Activated CD8-positive, alpha-beta memory T cell treated with anti-CD3 and anti-CD28 coated beads for 24 hours (primary cell): ENCODE measurements at places on chromosomes 1 and 21.

DNA sequence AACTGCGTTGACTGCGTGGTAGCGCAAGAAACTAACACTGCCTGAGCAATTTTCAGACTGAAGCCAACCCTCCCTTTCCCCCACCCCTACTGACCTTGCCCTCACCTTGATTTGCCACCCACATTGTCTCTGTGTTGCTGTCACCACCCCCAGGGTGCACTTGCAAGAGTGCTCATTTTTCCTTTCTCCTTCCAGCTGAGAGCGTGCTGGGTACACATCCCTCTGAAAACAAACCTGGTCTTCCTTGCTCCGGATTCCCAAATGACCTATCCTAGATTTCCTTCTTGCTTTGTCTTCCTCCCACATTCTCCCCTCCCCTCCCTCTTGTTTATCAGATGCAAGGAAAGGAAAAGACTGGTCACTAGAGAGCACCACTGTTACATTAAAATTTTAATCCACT lies 24.2 kb downstream of the MPZ start:
- DNase-seq: no peak

DNA sequence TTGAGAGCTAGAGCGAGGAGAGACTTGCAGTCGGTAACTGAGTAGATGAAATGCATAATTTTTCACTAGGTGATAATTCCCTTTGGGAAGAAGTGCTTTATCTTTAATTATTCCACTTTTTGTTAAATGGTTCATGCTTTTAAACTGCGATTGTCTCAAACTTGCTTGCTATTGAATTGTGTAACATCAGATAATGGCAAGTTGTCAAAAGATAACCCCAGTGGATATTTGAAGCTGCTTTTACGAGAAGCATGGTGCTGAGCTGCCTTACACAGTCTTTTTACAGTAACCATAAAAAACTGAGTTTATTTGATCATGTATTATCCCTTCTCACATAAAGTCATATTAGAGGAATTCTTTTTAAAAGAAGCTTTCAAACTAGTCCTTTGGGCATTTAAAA lies 30.2 kb downstream of the TMEM50B start:
- DNase-seq: no peak

DNA sequence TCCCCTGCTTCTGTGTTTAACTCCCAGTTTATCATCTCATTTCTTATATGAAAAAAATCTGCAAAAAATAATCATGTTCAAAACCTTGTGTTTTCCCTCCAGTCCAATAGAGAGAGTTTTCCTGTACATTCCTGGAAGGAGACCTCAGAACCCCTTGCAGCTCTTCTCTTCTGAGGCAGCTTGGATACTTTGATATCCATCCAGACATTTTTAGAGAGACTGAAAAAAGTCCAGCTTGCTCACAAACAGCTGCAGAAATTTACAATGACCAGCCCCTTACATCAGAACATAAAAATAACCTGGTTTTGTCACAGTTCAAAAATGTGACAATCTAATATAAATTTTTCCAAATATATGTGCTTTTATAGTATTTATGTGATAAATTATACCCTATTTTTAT lies 73.3 kb upstream of the C1orf115 start:
- no peak for DNase-seq

DNA sequence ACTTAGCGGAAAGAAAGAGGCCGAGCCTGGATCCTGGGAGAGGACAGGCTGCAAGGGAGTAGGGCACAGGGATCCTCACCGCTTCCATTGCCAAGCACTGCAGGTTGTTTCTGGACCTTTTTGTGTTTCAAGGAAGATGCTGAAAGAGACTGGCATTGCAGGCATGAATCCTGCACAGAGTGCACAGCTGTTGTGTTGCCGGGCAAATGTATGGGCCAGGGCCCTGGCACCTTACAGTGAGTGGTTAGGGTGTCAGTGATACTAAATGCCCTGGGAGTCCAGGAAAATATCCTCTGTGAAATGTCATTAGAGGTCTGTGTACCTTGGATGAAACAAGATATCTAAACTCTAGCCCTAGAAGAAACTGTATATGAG lies 145.5 kb upstream of the FGGY start:
- DNase-seq: no peak

GRCh38 chr1:96034006-96034405 lies 687.6 kb upstream of the PTBP2 start:
- no peak for DNase-seq

GRCh38 chr1:29752141-29752540 lies 515.8 kb downstream of the PTPRU start:
- peak; percentile 11 for DNase-seq

DNA sequence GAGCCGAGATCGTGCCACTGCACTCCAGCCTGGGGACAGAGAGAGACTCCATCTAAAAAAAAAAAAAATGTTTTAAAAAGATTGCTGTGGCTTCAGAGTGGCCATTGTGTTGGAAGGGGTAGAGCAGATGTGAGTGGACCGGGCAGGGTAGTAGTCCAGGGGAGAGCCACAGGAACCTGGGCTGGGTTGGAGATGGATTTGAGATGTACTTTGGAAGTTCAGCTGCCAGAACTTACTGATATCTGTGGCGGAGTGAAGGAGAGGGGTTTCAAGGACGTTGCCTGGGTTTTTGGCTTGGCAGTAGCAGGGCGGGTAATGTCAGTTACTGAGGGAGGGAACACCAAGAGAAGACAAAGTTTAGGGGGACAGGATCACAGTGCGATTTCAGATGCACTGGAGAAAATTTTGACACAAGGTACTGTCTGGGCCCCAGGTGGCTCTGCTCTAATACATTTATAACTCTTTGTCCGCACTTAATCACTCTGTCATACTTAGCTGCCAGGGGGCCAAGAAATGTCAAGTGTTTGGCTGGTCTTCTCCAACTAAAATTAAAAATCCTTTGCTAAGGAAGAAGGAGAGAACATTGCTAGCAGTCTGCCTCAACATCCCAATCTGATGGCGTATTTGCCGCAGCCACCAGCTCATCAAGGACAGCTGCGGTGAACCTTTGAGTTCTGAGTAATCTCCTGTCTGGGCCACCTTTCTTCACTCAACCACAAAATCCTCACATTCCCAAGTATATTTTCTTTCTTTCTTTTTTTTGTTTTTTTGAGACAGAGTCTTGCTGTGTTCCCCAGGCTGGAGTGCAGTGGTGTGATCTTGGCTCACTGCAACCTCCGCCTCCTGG lies 9.6 kb downstream of the EPHX1 start:
- DNase-seq: no peak

DNA sequence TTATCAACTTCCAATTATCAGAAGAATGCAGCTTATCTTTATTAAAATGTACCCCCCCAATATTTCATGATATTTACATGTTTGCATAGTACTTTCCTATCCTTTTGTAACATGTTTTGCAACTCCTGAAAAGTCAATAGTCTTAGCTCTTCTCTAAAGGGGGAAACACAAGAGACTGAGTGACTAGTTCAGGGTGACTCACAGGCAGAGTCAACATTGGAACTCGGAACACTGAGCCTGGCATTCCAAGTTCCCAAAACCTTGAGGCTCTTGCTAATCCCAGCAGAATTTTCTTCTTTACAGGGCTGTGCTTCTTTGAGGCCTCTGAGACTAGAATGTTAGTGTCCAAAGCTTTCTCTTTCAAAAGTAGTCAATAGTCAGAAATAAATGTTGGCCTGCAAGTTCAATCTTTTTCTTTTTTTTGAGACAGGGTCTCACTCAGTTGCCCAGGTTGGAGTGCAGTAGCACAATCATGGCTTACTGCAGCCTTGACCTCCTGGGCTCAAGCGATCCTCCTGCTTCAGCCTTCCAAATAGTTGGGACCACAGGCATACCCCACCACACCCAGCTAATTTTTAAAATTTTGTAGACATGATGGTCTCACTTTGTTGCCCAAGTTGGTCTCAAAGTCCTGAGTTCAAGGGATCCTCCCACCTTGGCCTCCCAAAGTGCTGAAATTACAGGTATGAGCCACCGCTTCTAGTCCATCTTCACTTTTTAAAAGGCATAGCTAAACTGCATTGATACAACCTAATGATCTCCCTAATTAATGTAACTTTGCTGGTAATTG lies 37.5 kb downstream of the ZNF281 start:
- no peak for DNase-seq

GRCh38 chr1:184366997-184367396 lies 19.8 kb upstream of the C1orf21 start:
- DNase-seq: no peak

GRCh38 chr1:94579876-94580294 lies 38.3 kb upstream of the F3 start:
- DNase-seq: no peak

DNA sequence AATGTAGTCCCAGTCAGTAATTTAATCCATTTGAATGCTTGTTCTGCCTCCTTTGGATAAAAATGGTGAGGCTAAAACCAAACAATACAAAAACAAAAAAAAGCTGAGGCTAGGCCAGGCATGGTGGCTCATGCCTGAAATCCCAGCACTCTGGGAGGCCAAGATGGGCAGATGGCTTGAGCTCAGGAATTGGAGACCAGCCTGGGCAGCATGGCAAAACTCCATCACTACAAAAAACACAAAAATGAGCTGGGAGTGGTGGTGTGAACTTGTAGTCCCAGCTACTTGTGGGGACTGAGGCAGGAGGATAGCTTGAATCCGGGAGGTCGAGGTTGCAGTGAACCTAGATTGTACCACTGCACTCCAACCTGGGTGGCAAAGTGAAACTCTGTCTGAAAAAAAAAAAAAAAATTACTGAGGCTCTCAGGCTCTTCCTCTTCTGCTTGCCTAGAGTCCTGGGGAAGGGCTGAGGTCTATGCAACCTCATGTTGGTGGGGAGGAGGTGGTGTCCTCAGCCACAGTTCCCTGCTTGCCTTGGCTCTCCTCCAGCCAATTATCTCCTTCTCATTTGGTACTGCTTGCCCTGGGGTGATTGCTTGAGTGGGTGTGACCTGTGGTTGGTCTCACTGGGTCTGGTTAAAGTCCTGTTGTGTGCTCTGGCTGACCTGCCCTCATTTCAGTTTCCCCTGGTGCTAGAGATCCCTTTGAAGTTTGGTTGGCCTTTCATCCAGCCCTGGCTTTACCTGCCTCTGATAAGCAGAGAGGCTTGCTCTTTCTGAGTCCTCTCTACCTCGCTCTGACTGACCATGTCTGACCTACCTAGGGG lies 20.9 kb downstream of the S1PR1 start:
- peak; percentile 55 for DNase-seq

DNA sequence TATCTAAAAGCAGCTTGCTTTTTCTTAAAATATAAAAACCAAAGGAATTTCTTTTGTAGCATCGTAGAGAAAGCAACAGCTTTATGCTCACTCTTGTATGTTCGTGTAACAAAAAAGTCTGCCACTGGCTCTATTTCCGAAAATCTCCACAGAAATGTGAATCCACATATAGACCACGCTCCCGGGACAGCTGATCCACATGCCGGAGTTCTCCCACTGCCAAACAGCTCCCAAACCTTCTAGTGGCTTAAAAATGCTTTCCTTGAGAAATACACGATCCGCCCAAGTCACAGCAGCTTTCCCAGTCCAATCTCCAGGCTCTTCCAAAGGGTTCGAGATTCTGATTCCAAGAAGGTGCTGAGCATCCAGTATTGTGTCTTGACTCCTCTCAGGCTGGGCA lies 29.3 kb downstream of the PCSK9 start:
- no peak for DNase-seq
